Inflammatory macrophage (primary cell): ENCODE measurements at places on chromosomes 1 and 21.

GRCh38 chr1:78068681-78069283 lies 23.0 kb downstream of the GIPC2 start:
- no peak for DNase-seq

DNA sequence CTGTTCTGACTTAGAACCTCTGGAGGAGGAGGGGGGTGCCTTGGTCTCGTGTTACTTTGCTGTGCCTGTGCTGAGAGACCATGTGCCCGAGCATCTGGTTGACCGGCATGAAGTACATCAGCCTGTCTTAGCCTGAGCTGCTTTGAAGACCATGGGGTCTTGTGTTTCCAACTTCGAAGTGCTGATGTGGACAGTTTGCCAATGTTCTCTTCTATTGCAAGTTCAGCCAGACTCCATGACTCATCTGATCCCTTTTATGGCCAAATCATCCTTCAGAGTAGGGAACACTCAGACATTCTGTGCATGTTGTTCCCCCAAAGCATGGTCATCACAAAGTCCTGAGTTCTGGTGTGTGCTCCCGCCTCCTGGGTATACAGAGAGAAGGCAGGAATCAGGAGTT lies 6.0 kb upstream of the PLA2G2C start:
- DNase-seq = no peak

DNA sequence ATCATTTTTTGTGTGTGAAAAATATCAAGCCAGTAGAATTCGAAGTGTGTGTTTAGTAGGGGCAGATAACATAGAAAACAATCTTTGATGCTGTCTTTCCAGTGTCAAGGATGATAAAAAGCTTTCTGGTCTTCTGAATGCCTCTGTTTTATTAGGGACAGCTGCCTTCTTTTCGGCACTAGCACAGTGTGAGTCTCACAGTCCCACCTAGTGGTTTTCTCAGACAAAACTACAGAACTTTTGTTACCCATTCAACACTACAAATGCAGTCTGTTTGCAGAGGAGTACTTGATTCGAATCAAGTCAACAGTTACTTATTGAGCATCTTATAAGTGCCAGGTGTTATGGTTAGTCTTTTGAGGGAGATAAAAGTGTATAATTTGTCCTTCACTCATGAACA lies 30.6 kb upstream of the MCOLN3 start:
- peak; percentile 25 for DNase-seq

DNA sequence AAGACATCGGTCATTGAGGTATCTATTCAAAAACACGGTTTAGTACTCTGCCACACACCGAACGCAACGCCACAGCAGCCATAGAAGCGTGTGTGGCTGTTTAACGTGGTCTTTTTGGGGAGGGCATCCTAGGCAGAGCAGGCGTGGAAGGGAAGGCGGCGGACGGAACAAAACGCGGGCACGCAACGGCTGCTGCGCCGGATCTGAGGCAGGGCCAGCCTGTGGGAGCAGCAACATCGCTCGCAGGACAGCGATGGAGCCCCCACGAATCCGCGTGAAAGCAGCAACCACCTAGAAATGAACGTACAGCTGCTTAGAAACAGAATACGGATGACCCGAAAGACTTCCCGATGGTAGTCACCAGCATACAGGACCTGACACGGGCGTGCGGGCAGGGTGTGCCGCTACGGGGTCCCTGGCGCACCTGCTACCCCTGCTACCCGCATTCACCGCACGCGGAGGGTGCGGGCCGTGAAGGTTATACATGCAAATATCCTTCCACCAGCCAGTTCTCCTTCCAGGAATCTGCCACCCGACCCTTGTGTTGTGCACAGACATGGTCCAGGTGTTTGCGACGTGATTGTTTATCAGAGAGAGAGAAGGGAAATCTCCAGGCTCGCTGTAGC lies 114.4 kb upstream of the COL6A1 start:
- DNase-seq = no peak

DNA sequence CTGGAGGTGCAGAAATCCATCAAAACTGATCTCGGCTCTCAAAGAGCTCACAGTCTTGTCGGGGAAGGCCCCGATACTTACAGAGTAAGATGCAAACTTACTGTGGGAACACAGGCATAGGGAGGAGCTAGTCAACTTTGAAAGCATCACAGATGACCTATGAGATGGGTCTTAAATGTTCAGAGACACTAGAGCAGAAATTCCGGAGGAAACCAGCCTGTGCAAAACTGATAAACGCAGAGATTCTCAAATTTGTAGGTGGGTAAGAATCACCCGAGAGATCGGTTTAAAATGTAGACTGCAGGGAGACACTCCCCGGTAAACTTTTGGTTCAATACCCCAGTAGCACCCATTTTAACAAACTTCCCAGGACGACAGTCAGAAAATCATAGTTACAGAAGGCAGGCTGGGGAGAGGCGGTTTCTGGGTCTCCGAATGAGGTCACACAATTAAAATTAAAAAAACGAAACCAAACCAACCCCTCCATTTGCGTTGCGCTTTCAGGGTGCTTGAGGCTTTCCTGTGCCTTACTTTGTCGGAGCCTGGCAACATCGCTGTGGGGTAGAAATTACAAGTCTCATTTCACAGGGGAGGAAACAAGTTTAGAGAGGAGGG lies 755 bp upstream of the THRAP3 start:
- peak; percentile 45 for DNase-seq

- DNase-seq = no peak
Measured at GRCh38 chr1:214271174-214271858, 9.6 kb upstream of the SMYD2 start.

GRCh38 chr1:174265282-174265681 lies 106.0 kb downstream of the RABGAP1L start:
- DNase-seq = peak; percentile 68
